ENCODE measurements at places on chromosomes 5 and 9.

GRCh38 chr9:7011395-7012067 lies 253.8 kb downstream of the KDM4C start:
- no peak for DNase-seq

- DNase-seq: no peak
Observed at GRCh38 chr5:66880401-66880800, 284.2 kb downstream of the MAST4 start.

GRCh38 chr9:27003426-27004077 lies 1.9 kb downstream of the LRRC19 start:
- no peak for DNase-seq

DNA sequence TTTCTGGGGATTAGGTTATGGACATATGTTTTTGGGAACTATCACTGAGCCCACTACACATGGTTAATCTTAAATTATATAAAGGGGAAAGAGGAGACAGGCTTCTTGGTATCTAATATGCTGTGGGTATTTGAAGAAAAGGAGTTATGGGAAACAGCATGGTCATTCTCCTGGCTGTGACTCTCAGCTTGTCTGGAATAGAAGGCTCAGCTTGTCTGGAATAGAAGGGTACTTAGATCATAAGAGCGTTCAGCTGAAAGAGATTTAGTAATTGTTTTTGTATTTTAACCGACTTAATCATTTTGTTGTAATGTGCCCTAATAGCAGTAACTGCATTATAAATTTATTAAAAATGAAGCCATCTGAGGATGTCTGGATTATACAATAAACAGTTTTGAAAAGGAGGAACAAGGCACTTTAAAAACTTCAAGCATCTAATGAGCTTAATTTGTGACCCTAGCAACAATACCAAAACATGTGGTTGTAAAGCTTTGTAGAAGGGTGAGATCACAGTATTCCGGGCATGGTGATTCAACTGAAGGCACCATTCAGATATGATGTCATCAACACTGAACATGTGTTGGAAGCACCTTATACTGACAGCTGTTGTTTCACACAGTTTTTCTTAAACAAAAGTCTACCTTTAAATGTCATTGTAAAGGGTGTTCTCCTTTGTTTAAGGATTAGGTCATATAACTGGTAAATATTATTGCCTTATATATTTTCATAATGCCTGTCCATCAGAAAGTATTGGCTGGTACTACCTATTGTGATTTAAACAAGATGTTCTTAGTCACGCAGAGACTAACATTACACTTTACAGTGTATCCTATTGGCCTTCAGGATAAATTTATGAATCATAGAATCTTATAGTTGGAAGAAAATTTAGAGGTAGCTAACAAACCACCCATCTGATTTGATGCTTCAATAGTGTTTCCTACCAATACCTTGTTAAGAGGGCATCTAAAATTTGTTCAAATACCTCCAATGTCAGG lies 2174.1 kb upstream of the WWC1 start:
- no peak for DNase-seq

- no peak for DNase-seq
Observed at GRCh38 chr5:23825196-23825595, 317.8 kb downstream of the PRDM9 start.

- no peak for DNase-seq
Observed at GRCh38 chr5:107306594-107306993, 364.1 kb downstream of the EFNA5 start.

- DNase-seq: no peak
Observed at GRCh38 chr9:89066835-89067234, 75.6 kb downstream of the S1PR3 start.

DNA sequence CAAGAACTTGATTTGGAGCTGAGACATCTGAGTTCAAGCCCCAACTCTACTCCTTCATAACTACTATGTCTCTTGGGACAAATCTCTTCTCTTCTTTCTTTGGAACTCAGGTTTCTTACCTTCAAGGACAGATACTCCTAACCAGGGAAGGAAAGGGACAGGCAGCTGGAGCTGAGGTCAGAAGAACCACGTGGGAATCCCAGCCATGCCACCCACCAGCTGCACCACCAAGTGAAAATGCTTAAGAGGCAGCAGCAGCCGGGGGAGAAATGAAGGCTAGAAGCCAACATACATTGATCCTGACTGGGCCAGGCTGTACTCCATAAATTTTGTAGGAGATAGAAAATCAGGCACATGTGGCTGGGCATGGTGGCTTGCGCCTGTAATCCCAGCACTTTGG lies 9.6 kb upstream of the OR5C1 start:
- DNase-seq: no peak

DNA sequence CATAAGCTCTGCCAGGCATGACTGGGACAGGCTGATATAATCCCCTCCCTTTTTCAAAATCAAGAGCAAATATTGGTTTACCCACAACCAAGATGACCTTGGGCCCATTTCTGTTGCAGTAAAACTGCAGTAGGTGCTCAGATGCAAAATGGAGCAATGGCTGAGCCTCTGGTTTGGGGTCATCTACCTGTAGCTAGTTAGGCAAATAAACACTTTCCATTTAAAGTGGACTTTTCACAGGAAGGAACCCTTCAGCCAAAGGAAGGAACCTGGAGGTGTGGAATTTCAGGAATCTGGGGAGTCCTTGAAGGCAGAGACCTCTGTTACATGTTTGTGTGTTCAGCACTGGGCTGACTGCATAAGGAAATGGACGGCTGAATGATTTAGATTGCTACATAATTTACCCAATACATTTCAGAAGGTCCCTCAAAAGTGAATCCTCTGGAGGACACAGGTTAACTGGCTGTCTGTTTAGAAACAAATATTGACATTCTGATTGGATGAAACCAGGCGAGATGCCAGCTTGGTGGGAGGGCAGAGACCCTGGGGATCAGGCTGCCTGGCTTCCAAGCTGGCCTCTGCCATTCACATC lies 170.1 kb upstream of the ZNF618 start:
- DNase-seq: no peak

DNA sequence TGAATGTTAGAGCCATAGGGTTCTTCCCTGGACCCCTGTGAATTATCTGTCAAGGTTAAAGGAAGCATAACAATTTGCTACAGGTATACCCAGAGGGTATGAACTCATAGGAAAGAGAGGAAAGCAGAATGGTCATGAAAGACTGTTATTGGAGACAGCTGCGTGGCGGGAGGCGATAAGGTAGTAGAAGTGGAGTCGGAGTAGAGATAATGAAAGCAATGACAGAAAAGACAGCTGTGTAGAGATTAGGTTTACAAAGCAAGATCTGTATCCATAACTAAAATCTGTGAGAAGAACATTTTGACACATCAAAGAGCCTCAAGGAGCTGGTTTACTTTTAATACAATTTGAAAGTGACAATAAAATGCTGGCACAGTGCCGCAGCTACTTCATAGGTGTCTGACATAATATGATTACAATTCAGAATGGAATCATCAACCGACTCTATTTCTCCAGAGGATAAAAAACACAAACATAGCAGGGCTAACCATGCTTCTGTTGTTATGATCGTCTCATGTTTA lies 603.9 kb downstream of the CDH12 start:
- DNase-seq: no peak

DNA sequence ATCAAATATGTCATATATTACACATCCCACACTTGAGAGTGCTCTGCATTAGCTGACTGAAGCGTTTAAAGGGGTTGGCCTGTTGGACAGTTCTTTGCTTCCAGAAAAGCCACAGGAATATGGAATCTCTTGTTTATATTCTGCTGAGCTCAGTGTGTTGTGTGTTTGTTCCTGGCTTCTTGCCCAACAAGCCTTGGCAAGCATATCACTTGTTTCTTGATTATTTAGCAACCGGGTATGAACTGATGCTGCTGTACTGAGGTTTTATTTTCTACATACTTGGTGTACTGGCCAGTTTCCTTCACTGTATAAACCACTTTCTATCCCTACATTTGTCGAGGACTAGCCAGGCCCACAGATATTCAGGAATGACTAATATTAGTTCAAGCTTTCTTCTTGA lies 378.9 kb downstream of the KCTD16 start:
- DNase-seq: no peak

DNA sequence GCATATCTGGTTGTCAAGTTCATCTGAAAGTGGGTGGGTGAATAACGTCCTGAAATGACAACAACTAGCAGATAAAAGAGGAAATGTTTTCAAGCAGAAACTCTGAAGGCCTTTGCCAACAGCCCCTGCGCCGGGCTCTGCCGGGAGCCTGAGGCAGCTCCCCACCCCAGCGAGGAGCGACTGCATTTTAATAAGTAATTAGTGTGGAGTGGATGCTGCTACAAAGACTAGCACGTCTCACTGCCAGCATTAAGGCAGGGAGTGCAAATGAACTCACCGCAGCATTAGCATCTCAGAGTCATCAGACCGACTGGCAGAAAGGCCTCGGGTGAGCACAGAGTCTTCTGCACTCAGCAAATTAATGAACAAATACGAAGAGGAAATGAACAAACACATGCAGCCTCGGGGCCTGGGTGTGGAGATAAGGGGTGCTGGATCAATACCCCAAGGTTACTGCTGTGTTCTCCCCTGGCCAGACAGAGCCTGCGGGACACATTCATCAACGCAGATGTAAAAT lies 63.8 kb downstream of the VAV2 start:
- no peak for DNase-seq

- DNase-seq: no peak
Observed at GRCh38 chr5:172845154-172845553, 11.1 kb downstream of the ERGIC1 start.

DNA sequence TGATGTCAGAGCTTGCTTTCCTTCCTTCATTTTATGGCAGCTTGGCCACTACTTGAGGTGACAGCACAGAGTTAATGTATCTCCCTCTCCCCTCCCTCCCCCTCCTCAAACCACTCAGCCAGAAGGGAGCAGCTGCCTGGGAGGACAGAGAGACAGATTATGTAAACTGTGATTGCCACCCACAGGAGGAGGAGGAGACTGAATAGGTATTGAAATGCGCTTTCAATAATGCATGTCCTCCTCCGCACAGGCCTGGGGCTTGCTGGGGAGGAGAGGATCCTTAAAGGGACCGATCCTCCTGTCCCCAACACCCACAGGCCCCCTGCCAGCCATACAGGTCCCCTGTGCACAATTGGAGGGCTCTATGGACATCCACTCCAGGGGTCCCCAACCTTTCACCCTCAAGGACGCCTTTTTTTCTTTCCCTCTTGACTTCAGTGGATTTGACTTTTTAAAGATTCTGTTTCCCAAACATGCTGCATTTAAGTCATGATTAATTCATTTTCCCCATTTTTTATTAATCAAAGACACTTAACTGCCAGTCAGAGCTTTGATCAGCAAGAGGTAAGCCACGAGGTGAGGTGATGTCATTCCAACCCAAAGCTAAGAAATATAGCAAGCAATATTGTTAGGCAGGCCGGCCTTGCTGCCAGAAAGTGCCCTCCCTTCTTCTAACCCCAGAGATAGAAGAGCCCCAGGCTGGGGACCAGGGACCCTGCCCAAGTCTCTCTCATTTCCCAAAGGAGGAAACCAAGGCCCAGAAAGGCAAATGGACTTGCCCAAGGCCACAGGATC lies 47.5 kb upstream of the CPLX2 start:
- no peak for DNase-seq

- no peak for DNase-seq
Observed at GRCh38 chr5:103366918-103367549, 108.5 kb downstream of the MACIR start.

DNA sequence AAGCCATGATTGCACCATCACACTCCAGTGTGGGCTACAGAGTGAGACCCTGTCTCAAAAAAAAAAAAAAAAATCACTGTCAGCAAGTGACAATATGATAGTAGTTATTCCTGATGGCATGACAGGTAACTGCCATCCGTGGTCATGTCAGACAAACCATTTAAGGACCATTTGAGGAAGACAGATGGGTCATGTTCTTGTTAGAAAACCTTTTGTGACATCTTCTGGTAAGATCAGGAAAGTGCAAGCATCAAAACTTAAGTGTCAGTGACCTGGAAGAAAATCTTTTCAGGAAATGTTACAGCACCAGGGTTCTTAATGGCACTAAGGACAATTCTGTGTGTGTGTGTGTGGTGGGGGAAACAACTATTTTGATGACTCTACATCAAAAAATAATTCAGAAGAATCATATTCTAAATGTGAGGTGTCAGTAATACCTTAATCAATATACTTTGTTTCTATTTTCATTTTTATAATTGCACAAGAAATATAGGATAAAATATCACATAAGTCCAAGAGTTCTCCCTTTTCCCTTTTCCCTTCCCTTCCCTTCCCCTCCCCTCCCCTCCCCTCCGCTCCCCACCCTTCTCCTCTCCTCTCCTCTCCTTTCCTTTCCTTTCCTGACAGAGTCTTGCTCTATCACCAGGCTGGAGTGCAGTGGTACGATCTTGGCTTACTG lies 17.8 kb downstream of the SLC38A9 start:
- no peak for DNase-seq
